Gastrocnemius medialis (tissue), 4 donors: ENCODE measurements at places on chromosomes 13 and 19. TPM values are rescaled to one million over a fixed set of nuclear protein-coding genes. Genes with fewer than 3 reads are reported as not detected.

MAP2K7 gene
- total RNA-seq, result 35.5 TPM

CABP5 gene
- total RNA-seq, result not detected

GJB2 gene
- total RNA-seq, result 0.35 TPM

KLK11 gene
- total RNA-seq, result not detected
